ENCODE measurements at places on chromosomes 1 and 21.

DNA sequence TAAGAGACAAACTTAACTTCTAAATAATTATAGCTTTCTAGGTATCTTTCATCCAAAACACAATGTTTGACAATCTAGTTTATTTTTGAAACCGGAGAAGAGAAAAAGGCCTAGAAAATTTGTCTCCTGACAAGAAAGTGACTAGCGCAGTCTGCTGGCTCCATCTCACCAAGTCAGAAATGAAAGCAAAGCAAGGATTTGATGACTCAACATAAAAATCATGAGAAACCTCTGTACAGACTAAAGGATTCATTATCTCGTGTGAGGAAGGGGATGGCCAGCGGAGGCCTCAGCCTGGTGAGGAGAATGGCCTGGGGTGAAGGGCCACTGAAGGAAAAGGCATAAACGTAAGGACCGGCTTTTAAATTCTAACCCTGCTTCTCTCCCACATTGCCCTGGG lies 20.0 kb upstream of the TSNAX start:
- no peak for DNase-seq

DNA sequence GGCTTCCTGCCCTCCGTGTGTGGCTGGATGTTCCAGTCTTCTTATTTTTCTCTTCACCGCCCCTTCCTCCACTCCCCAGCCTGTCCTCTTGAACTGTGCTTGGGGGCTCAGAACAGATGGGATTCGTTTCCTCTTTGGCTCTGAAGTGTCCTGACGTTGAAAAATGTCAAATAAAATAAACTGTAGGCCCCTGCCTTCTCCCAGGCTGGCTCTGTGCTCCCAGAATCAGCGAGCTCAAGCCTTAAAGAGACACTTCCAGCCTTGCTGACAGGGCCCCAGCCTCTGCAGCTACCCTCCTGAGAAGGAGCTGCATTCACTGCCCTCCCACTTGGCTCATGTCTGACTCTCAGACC lies 104.2 kb upstream of the IPO9 start:
- DNase-seq, result no peak

DNA sequence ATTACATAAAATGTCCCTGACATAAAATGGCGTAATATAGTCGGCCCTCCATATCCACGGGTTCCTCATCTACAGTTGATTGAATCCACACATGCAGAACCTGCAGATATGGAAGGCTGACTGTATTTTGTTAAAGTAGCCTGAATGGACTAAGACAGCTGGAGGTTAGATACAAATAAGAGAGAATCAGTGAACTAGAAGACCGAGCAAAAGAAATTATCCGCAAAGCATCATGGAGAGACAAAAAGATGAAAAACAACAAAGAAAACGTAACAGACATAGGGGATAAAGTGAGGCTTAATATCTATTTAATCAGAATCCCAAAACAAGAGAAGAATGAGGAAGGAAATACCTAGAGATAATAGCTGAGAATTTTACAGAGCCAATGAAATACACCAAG lies 20.3 kb downstream of the LTN1 start:
- no peak for DNase-seq

- DNase-seq, result no peak
Measured at GRCh38 chr1:31900790-31901189, 37.4 kb downstream of the PTP4A2 start.

GRCh38 chr1:246213036-246213435 lies 294.0 kb downstream of the SMYD3 start:
- no peak for DNase-seq

DNA sequence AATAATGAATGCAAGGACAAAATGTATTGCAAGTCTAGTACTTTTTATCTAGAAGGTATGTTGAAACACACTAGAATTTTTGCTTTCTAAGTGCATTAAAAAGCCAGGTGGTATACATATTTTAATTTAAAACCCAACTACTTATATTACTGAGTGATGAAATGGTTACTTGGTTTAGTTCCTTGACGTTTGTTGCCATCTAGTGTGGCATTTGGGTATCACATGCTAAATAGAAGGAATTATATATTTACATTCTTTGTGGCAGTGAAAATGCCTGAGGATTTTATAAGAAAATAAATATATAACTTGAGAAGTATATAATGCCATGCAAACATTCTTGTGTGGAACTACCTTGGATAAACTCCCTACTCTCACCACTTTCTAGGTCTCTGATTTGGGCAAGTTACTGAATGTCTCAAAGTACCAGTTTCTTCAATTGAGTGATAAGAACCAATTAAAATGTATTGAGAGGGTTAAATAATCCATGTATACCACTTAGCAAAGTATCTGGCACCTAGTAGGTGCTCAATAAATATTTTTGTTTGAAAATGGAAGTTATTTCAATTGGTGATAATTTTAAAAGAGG lies 69.6 kb downstream of the SDCCAG8 start:
- DNase-seq, result peak; percentile 77

DNA sequence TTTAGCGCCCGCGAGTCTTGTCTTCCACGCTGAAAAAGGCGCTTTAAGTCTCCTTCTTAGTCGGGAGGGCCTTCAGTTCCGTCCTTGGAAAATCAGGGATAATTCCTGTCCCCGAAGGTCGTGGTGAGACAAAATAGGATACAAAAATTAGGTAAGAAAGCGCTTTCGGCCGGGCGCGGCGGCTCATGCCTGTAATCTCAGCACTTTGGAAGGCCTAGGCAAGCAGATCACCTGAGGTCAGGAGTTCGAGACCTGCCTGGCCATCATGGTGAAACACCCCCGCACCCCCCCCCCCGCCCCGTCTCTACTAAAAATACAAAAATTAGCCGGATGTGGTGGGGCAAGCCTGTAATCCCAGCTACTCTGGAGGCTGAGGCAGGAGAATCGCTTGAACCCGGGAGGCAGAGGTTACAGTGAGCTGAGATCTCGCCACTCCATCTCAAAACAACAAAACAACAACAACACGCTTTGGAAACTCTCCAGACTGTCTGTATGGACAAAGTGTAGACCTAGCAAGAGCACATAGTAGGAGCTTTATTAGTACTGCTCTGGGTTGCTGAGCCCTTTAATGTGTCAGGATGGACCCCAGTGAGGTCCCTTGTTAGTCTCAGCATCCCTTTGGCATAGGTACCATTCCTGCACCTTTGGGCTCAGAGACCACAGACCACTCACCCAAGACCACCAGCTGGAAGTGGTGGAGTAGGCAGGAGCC lies 790 bp upstream of the TMEM54 start:
- no peak for DNase-seq

Measured in HT-29 (cell line).